8988T (cell line): ENCODE measurements at places on chromosomes 3 and 15.

DNA sequence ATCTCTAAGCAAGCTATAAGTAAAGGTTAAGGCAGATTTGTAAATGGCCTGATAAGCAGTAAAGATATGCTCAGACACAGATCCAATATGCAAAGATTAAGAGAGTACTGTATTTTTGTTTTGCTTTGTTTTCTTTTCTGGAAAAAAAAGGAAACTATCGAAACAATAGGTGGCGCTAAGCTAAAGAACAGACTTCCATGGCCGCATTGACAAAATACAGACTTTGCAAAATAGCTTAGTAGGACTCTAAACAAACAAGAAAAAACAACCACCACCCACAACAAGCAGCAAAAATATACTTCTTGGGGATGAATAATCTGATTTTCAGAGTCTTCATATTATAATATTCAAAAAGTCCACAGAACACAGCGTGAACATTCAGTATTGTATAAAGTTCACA, 758.4 kb upstream of the ROBO1 start:
- DNase-seq: no peak

GRCh38 chr15:62519900-62520299, 354.8 kb upstream of the C2CD4B start:
- no peak for DNase-seq

- DNase-seq: no peak
These were observed 163.4 kb upstream of the PPP2R3A start for GRCh38 chr3:135802171-135802570.

- DNase-seq: no peak
These were observed 642.5 kb downstream of the GRM7 start for GRCh38 chr3:7503431-7503830.

DNA sequence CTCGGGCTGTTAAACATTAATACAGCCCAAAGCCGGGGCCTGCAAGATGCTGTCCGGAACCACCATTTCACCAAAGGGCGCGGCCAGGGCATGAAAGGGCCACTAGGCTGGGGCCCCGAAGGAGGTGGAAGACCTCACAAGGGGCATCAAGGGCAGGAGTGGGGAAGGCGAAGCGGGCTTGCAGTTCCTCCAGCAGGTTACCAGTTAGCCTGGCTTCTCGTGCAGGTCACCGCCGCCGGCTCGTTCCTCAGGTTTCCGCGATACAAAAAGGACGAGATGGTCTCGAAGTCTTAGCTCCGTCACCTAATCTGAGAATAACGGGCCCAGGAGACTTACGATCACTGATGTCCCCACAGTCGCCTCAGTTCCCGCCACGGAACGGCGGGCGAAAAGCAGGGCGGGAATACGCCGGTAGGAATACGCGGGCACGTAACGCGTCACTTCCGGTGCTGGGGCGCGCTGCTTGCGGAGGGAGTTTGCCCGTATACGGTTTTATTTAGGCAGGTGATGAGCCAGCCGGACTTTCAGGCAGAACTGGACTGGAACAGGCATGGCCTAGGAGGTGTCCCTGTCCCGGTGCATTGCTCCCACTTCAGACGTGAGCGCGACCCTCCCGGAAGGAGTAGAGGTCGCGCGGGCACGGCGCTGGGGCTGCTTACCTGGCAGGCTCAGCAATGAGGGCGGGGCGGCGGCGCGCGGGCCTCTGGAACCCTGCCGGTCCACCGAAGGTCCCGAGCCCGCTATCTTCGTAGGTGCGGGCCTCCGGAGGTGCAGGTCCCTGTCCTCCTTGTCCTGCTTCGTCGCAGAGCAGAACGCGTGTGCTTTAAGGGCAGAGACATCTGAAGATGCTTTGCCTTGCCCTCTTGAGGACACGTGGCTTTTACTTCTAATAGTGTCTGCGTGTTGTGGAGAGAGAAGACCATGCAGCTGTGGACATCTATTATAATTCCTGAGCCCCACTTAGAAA, at the start of gene RFC4:
RFC4 (minus strand) TSS at position 394 of the 967 bp plus-strand sequence. CDS start 1,769 bp downstream, outside the sequence.
- peak; percentile 61 for DNase-seq

DNA sequence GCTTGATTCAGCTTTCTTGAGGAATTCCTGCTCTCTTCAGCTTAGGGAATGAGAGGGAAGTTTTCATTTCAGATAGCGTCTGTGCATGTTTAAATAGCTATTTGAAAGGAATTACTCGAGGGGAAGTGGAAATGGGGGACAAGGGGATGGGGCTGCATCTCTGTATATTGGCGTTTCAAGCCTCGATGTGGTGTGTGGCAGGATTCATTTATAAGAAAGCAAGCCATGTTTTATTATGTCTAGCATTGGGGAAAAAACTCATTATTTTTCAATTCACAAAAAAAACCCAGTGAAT, 1.0 kb downstream of the ATP2C1 start:
- no peak for DNase-seq

DNA sequence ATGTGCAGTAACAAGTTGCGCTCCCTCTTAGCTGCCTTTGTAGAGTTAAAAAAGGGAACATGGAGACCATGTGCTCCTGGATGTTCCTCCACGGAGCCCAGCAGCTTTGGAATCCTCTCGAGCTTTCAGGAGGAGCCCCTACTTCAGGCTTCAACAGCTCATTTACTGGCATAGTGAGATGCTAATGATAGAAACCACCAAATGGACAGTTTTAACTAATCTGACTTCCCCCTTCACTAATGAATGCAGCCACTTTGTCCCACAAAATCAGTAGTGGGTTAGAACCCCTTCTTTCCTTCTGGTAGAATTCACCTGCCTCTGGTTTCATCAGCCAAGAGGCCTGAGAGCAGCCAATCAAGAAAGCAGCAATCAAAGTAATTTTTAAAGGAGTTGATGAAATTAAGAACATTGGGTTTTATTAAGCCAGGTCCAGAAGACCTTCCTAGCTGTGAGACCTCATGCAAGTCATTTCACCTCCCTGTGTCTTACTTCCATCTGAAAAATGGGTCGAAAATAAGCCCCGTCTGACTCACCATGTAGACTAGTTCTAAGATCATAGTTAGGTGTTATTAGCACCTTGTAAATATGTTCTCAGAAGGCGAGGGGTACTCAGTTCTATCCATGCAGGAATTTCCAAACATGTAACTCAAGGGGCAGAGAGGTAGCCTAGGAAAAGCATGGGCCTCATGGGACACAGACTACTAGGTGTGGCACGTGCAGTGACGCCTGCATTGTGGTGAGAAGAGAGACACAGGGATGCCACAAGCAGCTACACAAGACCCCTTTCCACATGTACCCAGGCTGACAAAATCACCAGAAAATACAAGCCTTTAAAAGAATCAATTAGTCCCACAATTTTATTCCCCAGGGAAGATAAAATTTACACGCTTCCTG, 179.7 kb upstream of the LPP start:
- DNase-seq: no peak

DNA sequence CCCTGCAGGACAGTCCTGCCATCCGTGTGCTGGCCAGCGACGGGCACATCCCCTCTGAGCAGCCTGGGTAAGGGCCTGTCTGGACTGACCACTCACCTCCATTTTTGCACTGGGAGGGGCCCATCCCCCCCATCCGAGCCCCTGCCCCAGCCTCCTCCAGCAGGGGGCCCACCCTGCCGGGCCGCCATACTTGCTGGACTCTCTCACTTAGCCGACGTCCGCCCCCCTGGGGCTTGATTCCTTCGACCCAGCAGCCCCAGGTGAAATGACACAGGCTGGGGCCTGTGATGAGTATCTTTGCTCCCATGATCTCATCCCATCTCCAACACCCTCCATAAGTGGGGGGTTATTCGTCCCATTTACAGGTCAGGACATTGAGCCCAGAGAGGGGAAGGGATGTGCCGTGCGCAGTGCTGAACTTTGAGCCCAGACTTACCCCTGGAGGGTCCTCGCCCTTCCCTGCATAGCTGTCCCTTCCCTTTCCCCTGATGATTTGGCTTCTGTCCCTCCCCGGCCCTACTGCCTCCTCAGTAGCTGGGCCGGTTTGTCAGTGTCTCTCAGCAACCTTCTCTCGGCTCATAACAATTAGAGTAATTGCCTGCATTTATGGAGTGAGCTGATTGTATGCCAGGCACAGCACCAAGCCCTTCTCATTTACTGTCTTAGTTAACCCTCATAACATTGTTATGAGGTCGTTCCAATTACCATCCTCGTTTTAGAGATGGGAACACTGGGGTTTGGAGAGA, 4.2 kb downstream of the LMAN1L start:
- DNase-seq: no peak

DNA sequence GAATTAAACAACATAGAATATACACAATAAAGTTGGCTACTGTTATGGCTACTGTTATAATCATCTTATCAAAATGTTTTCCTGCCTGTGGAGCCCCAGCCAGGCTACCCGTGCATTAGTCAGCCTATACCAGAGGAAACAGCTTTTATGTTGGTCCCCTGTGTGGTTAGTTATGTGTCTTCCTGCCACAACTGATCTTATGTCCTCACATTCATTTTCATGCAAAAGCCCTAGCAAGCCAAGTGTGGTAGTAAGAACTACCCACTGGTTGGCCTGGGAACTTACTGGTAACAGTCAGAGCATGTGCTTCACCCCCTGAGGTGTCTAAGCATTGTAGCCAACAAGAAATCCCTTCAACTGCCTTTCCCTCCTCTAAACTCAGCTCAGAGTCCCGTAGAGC, 21.8 kb downstream of the MGLL start:
- no peak for DNase-seq

DNA sequence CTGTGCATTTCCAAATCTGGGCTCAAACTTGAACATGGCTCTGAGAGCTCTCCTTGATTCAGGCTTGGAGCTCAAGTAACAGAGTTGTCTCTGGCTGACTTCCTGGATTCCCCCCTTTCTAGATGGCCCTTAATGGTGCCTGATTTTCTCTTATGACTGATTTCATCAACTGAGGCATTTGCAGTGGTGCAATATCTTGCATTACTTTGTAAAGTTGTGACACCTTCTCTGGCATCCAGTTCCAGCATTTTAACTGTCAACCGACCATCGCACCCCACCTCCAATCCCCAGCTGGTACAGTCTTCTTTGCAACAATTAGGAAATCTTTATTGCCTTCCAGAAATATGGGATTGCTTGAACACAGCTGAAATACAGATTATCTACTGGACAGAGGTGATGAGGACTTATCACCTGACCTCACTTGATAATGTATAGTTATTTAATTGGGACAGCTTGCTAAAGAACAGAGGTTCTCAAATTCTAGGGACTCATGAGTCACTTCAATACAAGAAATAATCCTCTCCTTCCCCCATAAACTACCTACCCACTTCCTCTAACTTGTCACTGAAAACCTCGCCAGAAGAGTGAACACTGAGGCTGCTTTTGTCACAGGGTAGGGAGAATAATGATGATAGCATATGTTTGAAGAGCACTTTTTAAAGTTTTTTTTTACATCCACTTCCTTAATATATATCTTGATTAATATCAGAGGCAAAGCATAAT, 41.8 kb downstream of the FILIP1L start:
- no peak for DNase-seq

GRCh38 chr3:147529551-147529950, 120.4 kb downstream of the ZIC1 start:
- no peak for DNase-seq

GRCh38 chr3:132231633-132232032, 85.6 kb upstream of the ACP3 start:
- DNase-seq: no peak

GRCh38 chr3:33001889-33002288, 50.4 kb downstream of the CCR4 start:
- DNase-seq: no peak

DNA sequence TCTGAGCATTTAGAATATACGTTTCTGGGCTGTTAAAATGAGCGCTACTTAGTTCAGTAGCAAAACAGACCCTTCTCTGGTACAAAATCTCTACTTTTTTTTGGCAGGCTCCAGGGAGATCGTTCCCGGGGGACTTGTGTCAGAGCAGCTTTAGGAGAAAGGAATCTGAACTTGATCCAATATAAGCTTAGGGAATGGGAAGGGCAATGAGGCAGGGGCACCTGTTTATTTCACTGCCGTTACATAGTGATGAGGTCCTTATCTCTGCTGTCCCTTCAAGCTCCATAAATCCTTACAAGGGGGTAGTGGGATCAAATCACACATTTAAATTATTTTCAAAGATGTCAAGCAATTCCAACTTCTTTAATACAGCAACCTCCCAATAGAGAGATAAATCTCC, 128.7 kb upstream of the BNIP2 start:
- DNase-seq: no peak

DNA sequence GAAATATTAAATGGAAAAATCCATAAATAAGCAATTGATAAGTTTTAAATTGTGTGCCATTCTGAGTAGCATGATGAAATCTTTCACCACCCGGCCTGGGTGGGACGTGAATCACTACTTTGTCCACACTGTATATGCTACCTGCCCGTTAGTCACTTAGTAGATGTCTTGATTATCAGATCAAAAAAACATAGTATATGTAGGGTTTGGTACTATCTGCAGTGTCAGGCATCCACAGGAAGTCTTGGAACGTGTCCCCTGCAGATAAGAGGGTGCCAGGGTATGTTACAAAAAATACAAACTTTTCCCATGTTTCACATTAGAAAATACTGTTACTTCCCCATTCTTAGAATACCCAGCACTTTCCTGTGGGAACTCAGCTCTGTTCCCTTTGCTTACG, 35.2 kb downstream of the FAM81A start:
- DNase-seq: no peak

- no peak for DNase-seq
These were observed 7.4 kb upstream of the U2SURP start for GRCh38 chr3:142993958-142994442.

GRCh38 chr15:82810061-82810889, 847 bp downstream of the WHAMM start:
- no peak for DNase-seq

DNA sequence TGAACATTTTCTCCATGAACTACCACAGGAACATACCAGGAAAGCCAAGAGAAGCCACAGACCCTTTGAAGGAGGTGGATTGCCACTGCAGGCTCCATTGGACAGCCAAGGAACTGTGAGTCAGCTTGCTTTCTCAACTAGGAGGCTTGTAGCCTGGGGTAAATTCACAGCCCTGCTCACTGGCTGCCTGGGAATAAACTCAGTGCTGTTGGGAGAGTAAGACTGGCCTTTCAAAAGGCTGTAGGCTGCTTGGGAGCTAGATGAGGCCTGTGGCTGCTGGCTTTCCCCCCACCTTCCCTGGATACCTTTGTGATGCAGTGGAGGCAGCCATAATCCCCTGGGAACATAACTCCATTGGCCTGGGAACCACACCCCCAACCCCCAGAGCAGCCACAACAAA, 223.5 kb upstream of the RBMS3 start:
- DNase-seq: no peak

DNA sequence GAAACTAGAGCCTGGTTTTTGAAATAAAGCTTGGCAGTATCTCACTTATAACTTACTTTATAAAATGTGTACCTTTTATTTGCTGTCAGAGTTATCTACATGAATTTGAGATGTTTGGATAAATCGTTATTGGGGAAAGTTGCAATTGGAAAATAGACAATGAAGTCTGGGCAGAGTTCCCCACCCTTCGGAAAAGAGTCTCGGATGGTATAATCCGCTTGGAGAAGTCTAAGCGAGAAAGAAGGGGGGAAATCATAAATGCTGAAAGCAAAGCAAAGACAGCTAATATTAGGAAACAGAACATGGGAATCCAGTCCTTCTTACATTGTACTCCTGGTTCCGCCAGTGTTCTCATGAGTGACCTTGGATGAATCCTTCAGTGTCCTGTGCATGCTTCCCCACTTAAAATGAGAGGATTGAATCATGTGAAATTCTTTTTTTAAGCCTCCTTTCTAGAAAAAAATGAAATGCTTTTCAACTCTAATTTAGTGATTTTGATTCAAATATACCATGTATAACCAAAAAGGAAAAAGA, 162.4 kb downstream of the ATG7 start:
- DNase-seq: no peak

GRCh38 chr3:148847351-148847750, 17.7 kb upstream of the CPA3 start:
- no peak for DNase-seq

- no peak for DNase-seq
These were observed 43.7 kb downstream of the PCSK6 start for GRCh38 chr15:101445562-101446517.

- no peak for DNase-seq
These were observed 748.8 kb upstream of the CCDC54 start for GRCh38 chr3:106628407-106628806.
